ENCODE measurements at places on chromosomes 5 and 9.

DNA sequence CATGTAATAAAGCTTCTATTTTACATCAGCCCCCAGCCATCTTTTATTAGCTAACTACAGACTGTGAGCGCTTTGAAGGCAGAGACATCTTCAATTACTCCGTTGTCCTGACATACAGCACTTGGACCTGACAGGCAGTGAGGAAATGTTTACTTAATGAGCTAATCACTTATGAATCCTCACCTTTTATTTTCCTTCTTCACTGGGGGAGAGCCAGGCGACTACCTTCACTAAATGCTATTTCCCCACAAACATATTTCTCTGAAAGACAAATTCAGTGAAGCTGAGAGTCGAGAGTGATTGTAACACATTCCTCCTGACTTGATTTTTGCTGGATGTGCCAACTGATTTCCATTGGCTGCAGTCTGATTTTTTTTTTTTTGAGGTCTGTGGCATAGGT lies 192.1 kb upstream of the CLINT1 start:
- no peak for DNase-seq

- no peak for DNase-seq
Observed at GRCh38 chr5:172600571-172600970, 40.5 kb upstream of the NEURL1B start.

DNA sequence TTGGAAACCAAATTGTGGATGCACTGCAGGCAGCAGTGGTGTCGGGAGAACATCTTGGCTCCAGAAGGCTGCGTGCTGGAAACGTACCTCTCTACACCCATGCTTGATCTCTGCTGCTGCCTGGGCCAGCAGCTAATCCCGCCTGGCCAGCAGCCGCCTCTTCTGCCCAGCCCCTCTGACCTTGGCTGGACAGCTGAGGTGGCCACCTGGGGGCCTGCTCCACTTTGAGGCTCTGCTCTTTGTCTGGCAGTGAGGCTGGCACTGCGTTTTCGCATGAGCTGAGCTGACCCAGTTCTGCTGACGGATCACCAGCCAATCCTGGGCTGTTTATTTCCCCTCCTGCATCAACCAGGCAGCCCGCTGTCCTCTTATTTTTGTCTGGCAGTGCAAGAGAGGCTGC lies 154.9 kb downstream of the TENT4A start:
- DNase-seq: no peak

DNA sequence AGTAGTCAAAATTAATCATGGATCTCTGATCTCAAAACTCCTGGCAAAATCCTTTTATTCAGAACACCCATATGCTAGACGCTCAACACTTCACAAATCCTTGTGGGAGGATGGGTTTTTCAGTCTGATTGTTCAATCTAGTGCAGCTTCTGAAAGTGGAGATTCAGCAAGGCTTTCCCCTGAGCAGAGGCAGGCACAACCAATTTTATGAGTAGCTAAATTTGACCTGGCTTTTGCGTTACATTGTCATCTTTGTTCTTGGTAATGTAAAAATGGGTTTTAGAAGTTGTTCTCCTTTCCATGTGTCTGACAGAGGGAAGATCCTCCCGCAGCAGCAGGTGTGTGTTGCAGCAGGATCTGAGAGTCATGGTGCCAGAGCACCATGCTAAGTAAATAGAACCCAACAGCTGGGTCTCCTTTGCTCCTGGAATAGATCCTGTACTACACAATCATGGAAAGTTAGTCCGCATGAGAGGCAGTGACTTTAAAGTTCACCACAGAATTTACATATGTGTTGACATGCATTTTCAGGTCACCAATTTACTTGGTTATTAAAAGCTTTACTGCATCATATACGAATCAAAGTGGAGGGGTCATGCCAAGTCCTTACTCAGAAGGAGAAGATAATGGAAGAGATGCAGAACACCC lies 70.1 kb upstream of the MEF2C start:
- no peak for DNase-seq

- no peak for DNase-seq
Observed at GRCh38 chr5:84569307-84569706, 184.6 kb upstream of the EDIL3 start.

DNA sequence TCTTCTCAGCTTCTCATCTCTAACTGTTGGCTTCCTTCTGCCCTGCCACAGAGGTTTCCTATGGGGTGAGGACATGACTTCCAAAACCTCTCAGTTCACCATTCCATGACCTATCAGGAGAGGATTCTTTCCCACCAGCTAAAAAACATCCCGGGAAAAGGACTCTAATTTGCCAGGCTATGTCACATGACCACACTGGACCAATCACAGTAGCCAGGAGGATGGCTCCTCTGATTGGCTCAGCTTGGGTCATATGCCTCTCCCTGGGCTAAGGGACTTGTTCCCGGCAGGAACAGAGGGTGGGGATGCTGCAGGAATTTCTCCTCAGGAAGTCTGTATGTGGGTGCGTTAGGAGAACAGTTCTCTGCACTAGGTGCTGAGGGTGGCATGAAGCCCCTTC lies 40.3 kb upstream of the XPA start:
- no peak for DNase-seq

GRCh38 chr5:113119246-113119924 lies 142.8 kb downstream of the DCP2 start:
- DNase-seq: no peak

GRCh38 chr5:174793684-174794328 lies 69.4 kb downstream of the MSX2 start:
- peak; percentile 1 for DNase-seq

DNA sequence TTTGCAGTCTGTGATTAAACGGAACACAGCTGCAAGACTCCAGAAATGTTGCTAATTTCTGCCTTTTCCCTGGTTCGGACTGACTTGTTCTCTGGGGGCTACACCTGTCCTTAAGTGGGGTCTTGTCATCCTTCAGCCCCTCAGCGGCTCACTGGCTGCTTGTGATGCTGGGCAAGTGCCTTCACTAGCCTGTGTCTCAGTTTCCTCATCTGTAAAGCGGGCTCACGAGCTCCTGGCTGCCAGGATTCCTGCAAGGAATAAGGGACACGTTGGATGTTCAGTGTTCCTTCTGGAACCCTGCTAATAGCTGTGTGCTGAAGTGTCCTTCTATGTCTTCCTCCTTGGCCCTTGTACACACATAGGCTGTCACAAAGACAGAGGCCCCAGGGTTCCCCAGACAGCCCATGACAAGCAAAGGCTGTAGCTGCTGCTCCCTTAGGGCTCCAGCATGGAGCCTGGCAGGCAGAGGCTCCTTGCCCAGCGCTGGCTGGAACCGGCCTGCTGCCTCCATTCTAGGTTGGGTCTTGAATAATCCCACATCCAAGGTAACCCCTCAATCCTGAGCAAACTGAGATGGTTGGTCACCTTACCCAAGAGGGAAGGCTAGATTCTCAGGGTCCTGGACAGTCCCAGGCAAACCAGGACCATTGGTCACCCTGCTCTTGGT lies 116.1 kb downstream of the GAPVD1 start:
- no peak for DNase-seq
